Suprapubic skin (tissue), 4 donors: ENCODE measurements at places on chromosomes 1 and 21.

DNA sequence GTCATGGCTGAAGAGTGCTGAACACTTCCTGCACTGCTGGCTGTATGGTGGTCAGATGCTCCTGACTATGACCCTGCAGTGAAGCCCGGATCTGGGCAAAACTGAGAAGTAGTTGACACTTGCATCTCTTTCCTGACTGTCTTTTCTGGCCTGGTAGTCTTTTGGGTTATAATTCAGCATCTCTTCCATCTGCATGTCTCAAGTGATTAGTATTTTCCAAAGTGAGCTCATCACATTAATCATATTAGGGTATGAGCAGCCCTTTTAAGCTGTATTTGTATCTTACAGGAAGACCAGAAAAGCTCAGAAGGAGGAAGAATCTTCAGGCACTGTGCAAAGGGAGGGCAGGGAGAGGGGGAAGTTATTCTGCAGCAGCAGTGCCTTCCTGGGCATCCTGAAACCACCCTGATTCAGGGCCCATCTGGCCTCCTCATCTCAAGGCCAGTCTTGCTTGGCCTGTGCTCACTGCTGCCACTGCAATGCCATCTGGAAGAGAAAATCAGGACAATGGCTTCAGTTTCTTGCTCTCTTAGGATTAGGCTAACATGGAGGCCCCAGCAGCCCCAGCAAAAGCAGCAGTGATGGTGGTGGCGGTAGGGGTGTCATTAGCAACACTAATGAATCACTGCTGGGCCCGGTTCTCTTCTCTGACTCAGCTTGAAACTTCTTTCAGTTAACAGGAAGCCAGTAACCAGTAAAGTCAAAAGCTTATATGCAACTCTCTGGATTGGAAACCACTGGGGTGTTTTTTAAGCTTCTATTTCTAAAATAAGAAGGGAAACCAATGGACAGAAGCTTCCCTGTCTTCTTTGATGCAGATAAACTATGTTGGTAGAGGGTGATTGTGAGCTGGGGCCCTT lies 63.3 kb upstream of the WDR26 start:
- DNase-seq = no peak

DNA sequence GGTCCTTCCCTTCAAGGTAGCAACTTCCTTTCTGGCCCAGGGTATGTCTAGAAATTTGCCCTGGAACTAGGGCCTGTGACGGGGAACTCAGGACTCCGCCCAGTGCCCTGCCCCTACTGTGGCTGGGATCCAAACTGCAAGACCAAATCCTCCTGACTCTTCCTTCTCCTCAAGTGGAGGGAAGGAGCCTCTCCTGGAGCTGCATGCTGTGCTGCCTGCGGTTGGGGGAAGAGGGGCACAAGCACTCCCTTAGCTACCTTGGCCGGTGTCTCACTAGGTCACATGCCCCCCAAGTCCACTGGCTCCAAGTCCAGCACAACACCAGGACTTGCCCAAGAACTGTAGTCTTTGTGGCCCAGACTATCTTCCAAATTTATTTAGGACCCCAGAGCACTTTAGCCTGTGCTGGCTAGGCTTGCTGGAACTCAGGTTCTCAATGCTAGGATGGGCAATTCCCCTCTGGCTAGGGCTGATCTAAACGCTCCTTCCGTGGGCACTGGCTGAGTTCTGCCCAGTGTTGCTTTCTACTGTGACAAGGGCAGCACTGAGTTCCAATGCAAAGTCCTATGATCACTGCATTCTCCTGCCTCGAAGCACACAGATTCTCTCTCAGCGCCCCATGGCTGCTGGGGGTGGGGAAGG lies 12.2 kb downstream of the ADSS2 start:
- no peak for DNase-seq

DNA sequence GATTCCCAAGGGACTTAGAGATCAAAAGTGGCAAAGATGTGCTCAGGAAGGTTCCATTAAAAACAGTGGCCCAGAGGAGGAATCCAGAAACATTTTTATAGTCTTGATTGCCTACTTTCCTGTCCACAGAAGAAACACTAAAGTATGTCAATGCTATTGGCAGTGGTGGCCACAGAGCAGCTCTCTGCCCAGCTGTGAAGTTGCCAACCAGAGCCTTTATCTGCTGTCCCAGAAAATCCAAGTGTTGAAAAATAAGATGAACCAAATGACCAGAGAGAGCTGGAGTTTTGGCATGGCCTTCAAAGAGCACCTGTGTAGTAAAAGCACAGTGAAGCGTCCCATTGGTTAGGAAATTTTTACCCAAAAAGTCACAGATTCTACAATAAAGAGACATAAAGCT lies 181.2 kb downstream of the TGFBR3 start:
- no peak for DNase-seq

DNA sequence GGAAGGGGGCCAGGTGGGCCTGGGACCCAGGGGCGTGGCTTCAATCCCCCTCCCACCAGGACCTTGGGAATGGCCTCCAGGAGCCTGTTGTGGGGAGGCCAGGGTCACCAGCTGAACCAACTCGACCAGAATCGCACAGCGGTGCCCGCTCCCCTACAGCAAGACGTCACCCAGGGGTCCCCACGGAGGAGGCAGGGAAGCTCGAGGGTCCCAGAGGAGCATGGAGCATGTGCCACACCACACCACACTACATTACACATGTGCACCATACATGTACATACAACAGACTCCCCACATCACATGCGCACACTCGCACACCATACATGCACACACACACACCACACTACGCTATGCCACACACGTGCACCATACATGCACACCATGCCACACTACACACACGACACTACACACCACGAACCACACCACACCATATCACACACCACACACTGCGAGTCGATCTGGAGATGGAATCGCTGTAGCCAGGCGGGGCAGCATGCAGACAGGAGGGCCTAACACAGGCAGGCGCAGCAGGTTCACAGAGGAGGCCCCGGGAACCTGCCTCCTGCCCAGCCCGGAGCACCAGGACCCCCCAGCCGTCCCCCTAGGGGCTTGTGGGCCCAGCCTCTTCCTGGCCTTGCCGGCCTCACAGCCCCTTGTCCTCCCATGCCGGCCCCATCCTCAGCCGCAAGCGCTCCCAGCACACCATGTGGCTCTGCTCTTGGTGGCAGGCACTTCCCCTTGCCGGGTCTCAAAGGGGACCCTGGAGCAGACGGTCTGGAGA lies 596 bp downstream of the ITGB2 start:
- DNase-seq = no peak

GRCh38 chr21:42680058-42680330 lies 26.6 kb downstream of the PDE9A start:
- no peak for DNase-seq

- no peak for DNase-seq
Observed at GRCh38 chr1:62139410-62139809, 55.2 kb upstream of the L1TD1 start.

- peak; percentile 87 for DNase-seq
Observed at GRCh38 chr1:28259934-28260802, 850 bp downstream of the SESN2 start.

DNA sequence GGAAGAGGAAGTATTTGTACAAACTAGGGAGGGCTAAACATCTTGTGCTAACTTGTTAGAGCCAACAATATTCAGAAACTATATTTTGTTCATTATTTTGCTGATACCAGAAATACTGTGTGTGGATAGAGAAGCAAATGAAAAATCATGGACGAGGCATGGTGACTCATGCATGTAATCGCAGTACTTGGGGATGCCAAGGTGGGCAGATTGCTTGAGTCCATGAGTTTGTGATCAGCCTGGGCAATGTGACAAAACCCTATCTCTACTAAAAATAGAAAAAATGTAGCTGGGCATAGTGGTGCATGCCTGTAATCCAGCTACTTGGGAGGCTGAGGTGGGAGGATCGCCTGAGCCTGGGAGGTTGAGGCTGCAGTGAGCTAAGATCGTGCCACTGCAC lies 13.4 kb downstream of the LRRC41 start:
- DNase-seq = no peak

GRCh38 chr21:41529769-41530168 lies 21.8 kb upstream of the TMPRSS2 start:
- no peak for DNase-seq

DNA sequence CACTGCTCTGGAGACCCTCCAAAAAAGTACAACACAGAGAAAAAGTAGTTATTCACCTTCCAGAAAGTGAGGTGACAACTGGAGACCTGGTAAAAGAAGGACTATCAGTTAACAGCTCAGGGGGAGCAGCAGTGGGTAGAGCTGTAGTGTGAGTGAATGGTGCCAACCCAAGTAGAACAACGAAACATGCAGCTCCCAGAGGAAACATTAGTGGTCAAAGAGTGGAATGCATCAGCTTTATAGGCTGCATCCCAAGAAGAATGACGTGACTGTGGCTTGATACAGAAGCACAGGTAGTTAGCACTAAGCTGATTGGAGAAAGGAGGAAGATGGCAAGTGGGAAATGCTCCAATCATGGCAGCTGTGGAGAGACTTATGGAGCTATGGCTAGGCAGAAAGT lies 275.7 kb upstream of the CAMK1G start:
- DNase-seq = no peak

DNA sequence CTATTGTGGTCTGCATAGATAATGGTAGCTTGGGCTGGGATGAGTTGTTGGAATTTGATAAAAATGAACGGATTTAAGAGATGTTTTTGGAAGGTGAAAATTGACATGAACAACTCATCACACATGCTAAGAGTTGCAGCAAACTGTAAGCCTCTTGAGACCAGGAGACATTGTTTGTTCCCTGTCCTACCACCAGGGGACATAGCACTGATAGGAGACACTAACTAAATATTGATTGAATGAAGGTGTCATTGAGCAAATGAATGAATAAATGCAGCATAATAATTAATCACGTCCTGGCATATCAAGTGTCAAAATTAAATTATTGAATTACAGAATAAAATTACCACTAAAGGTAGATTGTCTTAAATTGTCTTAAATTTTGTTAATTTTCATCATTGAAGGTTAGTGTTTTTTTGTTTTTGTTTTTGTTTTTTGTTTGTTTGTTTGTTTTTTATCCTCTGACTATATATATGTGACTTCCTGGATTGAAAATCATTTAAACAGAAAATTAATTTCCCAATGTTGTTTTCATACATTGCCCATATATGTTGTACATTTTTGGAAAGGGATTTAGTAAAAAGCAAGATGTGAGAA lies 285.3 kb upstream of the C1orf105 start:
- no peak for DNase-seq

GRCh38 chr1:55957276-55957675 lies 622.1 kb downstream of the PLPP3 start:
- DNase-seq = no peak

- DNase-seq = no peak
Observed at GRCh38 chr1:18085387-18086074, 22.1 kb upstream of the IGSF21 start.

GRCh38 chr1:164440232-164440631 lies 118.8 kb upstream of the PBX1 start:
- no peak for DNase-seq
